CD4-positive, alpha-beta T cell (primary cell): ENCODE measurements at places on chromosomes 3 and 15.

DNA sequence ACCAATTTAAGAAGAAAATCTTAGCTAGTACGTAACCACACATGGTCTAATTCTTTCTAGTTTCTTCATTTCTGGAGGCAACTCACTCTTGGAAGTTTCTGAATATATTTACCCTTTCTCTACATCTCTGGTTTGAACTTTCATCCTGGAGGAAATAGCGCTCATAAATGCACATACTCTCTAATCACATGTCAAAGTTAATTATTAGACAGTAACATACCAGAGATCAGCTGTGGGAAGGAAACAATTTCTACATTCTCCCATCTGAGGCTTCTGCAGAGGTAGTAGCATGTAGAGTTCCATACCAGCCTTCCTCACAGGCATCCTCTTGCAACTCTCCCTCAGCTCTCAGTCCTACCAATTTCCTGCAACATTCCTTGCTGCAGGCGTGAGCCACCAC, 132.5 kb downstream of the RBPMS2 start:
- DNase-seq = no peak

DNA sequence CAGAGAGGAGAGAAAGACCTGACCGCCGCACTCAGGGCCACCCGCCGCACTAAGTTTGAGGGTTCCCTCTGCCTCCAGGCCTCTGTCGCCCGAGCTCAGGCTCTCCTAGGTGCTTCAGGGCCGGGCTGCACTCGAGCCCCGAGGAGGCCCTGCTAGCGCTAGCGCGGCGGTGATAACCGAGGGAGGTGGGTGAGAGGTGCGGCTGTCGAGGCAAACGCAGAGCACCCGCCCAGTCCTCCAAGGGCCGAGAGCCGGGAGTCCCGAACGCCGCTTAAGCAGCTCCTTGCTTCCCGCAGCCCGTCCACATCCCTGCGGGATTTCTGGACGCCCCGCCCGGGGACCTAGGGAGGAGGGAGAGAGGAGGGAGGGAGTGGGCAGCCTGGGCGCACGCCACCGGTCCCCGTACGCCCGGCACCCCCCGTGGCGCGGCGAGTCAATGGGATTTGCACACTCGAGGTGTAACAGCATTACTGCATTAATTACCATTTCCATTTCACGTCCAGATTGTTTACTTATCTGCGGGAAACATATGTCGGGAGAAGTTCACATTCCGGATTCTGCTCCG, 6.8 kb downstream of the SOX14 start:
- no peak for DNase-seq

- no peak for DNase-seq
These were observed 263.3 kb downstream of the PTPRG start for GRCh38 chr3:61824553-61825135.

- no peak for DNase-seq
These were observed 57.8 kb downstream of the RAB7A start for GRCh38 chr3:128783774-128784173.

GRCh38 chr3:133230195-133230594, 169.7 kb upstream of the BFSP2 start:
- no peak for DNase-seq

DNA sequence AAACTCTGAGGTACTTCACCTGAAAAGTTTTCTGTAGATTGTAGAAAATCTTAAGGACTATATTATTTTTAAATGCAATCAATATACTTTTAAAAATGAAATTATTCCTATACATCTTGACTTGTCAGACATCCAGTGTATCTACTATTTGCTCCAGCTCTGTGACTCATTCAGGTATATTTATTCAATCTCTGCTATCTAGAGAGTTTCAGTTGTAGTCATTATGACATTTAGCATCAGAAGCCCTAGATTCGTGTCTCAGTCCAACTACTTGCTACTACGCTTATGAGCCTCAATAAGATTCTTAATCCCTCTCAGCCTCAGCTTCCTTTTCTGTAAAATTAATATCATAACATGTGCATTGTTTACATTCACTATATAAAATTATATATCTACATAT, 22.3 kb upstream of the EIF1B start:
- DNase-seq = no peak

- no peak for DNase-seq
These were observed 92.0 kb upstream of the TSEN2 start for GRCh38 chr3:12392101-12392878.

- DNase-seq = no peak
These were observed 18.5 kb upstream of the PTX3 start for GRCh38 chr3:157418104-157418503.

DNA sequence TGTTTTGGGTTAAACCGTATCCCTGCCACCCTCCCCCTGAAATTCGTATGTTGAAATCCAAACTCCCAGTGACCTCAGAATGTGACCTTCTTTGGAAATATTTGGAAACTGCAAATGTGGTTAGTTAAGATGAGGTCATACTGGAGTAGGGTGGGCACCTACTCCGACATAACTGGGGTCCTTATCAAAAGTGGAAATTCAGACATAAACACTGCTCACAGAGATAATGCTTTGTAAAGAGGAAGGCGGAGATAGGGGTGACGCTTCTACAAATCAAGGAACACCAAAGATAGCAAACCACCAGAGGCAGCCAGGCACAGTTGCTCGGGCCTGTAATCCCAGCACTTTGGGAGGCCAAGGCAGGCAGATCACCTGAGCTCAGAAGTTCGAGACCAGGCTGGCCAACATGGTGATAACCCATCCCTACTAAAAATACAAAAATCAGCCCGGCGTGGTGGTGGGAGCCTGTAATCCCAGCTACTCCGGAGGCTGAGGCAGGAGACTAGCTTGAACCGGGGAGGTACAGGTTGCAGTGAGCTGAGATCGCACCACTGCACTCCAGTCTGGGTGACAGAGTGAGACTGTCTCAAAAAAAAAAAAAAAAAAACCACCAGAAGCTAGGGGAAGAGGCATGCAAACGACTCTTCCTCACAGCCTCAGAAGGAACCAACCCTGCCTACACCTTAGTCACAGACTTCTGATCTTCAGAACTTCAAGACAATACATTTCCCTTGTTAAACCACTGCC, 51.1 kb upstream of the CHD2 start:
- DNase-seq = peak; percentile 57

DNA sequence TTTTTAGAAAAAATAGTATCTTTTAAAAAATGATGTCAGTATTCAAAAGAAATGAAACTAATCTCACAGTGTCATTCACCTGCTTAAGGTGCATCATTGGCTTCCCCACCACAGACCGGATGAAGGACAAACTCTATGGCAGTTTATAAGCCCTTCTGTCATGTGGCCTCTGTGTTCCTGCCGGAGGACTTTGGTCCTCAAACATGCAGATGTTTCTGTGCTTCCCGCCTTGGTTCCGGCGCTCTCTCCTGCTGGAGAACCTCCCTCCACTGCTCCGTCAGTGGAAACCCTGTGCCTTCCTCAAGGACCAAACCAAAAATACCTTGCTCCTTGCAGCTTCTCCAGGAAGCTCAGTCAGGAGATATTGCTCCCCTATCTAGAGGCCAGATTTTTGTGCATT, 326.3 kb downstream of the UACA start:
- DNase-seq = no peak

DNA sequence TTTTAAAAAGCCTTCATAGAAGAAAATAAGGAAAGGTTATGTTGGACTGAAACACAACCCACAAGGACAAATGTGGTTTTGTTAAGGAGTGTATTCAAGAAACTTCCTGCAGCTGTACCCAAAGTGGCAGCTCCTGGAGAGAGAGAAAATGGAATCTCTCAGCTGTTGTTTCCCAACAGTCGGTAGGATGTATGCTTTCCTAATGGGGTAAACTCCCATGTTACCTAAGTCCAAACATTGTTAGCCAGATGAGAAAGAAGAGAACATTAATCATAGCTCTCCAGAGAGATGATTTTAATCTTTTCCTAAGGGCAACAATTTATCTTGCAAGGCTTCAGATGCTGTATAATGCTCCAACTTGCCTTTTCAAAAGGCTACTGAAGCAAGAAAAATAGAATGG, 22.6 kb upstream of the TEX9 start:
- no peak for DNase-seq

- no peak for DNase-seq
These were observed 262.0 kb upstream of the KCNH8 start for GRCh38 chr3:18886331-18886730.

- no peak for DNase-seq
These were observed 46.1 kb downstream of the WHAMM start for GRCh38 chr15:82855286-82856100.

DNA sequence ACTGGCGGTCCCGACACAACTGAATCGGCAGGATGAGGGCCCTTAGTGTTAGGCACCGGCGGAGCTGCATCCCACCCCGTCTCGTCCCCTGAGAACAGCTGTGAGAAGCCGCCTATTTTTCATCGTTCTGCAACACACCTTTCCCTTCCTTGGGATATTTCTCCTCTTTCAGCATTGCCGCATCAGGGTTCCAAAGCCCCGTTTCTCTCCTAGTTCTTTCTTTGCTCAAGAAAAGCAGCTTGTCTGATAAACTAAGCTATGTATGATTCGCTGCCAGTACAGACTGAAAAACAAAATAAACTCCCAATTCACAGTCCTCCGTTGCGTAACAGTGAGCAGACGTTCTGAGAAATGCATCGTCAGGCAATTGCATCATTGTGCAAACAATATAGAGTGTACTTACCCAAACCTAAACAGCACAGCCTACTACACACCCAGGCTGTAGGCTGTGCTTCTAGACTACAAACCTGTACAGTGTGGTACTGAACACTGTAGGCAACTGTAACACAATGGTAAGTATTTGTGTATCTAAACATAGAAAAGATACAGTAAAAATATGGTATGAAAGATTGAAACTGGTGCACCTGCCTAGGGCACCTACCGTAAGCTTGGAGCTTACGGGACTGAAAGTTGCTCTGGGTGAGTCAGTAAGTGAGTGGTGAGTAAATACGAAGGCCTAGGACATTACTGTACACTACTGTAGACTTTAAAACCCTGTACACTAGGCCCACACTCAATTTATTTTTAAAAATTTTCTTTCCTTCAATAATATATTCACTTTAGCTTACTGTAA, 8.9 kb upstream of the ADAMTS17 start:
- peak; percentile 53 for DNase-seq

DNA sequence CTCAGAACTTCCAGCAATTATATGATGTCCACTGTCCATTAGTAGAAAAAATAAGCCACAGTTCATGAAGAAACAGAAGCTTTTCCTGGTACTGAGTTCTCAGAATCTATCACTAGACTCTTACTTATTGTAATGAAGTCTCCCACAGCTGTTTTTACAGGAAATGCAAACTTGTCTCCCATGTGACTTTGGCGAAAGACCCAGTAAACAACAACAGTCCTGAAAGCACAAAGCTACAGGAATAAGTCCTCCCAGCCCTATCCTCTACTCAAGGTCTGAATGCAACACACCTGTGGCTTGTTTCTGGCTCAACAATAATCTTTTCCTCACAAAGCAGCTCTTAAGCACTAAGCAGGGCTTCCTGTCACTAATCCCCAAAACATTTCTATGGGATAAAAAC, 55.9 kb downstream of the EOMES start:
- DNase-seq = no peak

GRCh38 chr15:82950295-82950694, 2.2 kb downstream of the HOMER2 start:
- DNase-seq = no peak

DNA sequence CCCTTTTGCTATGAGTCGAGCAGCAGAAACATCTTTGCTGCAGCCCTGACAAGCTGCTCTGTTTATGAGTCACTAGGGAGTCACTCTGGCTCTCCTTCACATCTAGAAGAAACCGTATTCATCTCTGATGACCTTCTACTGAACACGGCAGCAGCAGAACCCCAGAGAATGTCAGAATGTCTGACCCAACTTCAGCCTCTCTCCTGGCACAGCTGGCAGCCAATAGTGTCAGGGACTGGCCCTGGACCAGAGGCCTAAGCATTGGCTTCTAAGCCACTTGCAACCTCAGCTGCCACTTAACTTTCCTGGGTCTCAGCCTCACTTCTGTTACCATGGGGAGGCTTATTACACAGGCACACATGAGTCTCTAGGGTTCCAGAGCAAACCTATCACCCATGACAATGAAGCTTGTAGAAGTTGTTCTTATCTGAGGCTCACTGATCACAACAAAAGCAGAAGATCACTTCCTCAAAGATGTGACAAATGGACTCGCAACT, 184.1 kb upstream of the TLE3 start:
- DNase-seq = no peak

GRCh38 chr3:49716169-49716568, 3.3 kb downstream of the AMIGO3 start:
- DNase-seq = no peak

DNA sequence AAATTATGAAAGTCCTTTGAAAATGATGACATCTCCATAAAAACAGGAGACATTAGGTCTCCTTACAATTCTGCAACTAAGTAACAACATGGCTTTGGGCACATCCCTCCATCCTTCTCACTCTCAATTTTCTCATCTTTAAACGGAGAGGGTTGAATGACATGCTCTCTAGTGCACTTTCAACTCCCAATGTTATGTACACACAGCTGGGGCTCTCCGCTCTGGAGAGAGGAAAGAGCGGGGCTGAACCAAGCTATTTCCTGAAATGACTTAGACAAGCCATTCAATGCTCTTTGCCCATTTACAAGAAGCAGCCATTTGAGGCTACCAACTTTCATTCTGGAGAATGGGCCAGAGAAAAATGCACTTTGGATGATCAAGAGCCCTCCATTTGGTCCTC, 144.2 kb upstream of the BNIP2 start:
- no peak for DNase-seq

GRCh38 chr15:75176396-75176761, 25.3 kb upstream of the C15orf39 start:
- DNase-seq = no peak

DNA sequence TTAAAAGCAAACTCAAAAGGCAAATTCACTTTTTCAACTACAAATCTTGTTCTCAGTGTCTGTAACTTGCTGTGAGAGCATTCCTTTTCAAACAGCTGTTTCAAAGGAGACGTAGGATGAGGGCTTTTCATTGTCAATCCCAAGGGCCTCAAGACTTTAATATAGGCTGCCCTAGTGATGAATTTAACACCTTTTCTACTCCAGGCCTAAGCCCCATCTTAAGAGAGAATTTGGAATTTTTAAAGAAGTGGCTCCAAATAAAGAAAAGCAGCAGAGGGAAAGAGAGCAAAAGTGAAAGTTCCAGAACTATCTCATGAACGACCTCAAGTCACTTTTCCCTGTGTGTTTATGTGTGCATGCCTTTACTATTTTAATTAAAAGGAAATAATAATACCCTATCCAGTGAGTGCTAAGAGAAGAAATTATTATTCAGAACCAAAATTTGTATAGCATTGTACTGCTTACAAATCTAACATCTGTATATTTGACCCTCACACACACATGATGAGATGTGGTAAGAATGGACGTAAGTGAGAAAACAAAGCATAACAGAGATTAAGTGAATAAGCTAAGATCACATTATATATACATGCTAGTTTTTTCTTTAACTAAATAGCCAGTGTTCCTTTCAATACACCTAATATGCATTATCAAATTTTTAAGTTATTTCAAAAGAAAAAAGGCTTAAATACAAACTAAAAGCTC, 196.4 kb downstream of the VGLL3 start:
- DNase-seq = no peak
